ENCODE measurements at places on chromosomes 7 and 10.
A peak's percentile ranks its signal among the peaks of the same experiment; 100 is the strongest.

GRCh38 chr7:315516-316265, 25.7 kb downstream of the FOXL3 start:
- no peak for DNase-seq

GRCh38 chr7:149642589-149642988, 130.8 kb downstream of the ZNF467 start:
- DNase-seq = no peak

- DNase-seq = peak; percentile 32
These were observed 639 bp downstream of the TSPAN13 start for GRCh38 chr7:16753932-16754855.

DNA sequence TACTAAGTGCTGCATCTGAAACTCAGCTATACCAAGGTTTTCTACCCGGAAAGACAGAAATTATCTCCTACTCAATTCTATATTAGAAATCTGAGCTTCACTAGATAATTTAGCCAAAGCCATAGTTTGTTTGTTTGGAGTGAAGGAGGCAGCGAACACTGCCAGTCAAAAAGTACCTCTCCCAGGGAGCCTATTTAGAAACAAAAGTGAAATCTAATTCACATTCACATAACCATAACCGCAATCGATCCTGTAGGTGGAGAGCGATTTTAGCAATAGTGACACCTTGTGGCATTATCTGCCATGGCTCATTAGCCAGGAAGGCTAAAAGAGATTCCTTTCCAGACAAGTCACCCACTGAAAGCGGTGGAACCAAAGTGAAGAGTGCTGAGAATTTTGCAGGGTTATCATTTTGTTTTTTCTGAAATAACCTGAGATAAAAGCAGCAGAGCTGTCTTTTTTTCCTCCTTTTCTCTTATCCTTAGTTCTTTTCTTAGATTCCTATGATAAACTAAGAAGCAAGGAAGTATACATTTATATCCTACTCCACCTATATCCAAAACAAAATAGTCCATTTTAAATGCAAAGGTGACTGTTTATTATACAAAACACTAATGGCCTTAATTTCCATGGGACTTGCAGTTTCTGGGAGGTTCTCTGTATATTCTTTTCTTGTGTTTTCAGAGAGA, 83.7 kb upstream of the BET1 start:
- peak; percentile 89 for DNase-seq

DNA sequence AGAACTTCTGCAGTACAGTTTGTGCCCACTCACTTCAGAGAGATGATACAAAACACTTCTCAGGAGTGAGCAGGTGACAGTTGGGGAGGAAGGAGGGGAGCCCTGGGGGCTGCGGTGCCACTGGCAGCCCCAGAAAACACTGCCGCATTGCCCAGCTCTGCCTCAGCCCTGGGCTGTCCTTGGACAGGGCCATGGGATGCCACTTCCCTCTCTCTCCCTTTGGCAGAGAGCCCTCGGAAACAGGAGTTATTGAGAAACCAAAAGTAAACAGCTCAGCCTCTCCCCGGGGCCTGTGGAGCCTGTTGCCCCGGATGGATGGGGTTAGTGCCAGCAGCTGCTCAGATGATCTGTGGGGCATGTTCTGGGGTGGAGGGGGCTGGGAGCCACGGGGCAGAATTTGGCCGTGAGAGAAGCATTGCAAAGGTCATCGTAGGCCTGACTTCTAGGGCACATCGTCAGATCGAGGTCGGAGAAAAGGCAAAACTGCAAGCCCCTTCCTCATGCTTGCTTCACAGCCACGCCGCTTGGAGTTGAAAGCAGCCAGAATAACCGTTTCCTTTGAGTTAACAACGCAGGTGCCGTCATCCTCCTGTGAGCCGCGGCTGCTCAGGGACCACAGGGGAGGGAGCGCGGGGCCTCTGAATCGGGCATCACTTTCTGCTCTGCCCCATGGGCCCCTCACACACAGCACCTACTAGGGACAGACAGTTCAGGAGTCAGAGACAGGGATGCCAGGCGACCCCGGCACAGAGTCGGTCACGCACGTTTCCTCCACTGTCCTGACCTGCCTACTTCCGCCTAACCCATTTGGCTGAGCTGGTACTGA, 256.4 kb downstream of the CAMK1D start:
- DNase-seq = no peak

- no peak for DNase-seq
These were observed 73.9 kb downstream of the AMZ1 start for GRCh38 chr7:2761801-2762497.

DNA sequence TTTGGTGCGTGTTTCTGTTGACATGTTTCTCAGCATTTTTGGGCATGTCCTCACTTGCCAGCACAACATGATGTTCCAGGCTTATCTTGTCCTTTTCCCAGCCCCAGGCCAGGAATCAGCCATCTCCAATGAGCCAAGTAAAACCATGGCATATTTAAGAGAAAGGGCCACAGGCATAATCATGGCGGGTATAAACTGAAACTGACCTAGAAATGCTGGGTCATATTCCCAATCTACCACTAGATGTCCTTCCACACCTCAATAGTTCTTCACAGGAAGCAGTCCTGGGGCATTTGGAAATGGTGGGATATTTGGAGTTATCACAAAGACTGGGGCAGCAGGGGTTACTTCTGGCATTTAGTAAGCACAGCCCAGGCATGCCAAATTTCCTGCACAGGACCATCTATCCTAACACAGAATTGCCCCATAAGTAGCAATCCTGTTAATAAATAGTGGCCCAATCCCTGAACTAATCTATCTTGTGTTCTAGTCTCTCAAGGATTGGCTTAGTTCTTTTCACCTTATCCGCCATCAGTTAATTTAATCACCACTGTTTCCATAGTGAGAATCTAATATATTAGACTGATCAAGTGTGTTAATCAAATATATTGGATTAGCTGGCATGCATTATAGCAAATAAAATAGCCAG, 101.6 kb downstream of the NPSR1 start:
- DNase-seq = peak; percentile 80

GRCh38 chr10:4981722-4982471, 18.7 kb downstream of the AKR1C1 start:
- peak; percentile 30 for DNase-seq

DNA sequence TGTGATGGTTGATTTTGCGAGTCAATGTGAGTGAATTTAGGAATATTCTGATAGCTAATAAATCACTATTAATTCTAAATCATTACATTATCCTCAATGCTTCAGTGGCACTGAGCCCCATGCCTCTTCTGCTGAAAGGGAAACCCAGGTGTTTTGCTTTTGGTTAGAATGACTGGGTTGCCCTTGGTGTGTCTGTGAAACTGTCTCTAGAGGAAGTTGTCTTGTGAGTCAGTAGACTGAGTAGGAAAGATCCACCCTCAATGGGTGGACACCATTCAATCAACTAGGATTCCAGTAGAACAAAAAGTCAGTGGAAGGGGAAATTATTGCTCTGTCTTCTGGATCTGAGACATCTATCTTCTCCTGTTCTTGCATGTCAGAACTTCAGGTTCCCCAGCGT, 472.4 kb downstream of the ANKRD7 start:
- no peak for DNase-seq

GRCh38 chr10:86821388-86821999, 65.1 kb downstream of the BMPR1A start:
- no peak for DNase-seq

- DNase-seq = no peak
These were observed 255.3 kb downstream of the HGF start for GRCh38 chr7:81514546-81514945.

GRCh38 chr7:107503687-107504086, 33.8 kb downstream of the GPR22 start:
- DNase-seq = no peak

- no peak for DNase-seq
These were observed 9.4 kb downstream of the TSPAN15 start for GRCh38 chr10:69460576-69461242.

DNA sequence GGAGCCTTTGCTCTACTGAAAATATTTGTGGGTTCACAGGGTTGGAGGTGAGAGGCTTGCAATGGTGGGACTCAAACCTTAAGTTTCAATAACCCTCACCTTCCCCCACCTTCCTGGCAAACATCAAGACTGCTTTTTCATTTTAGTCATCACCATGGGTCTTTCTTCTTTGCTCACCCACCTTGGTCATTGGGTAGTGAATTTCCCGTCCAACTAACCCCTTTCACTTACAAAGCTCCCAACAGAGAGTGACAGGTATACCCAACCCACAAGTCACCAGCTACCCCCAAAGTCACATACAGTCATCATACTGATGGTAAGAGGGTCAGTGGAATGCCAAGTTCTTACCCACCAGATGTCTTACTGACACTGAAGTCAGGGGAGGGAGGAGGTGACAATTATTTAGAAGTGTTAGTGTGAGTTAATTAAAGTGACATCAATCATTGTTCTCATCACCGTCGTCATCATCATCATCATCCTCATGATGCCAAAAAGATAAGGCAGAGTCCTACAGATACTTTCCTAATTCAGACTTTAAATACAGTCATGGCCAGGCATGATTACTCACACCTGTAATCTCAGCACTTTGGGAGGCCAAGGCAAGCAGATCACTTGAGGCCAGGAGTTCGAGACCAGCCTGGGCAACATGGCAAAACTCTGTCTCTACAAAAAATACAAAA, 49.0 kb downstream of the PIK3AP1 start:
- DNase-seq = no peak

GRCh38 chr7:138941545-138941944, 39.6 kb downstream of the KIAA1549 start:
- DNase-seq = no peak

DNA sequence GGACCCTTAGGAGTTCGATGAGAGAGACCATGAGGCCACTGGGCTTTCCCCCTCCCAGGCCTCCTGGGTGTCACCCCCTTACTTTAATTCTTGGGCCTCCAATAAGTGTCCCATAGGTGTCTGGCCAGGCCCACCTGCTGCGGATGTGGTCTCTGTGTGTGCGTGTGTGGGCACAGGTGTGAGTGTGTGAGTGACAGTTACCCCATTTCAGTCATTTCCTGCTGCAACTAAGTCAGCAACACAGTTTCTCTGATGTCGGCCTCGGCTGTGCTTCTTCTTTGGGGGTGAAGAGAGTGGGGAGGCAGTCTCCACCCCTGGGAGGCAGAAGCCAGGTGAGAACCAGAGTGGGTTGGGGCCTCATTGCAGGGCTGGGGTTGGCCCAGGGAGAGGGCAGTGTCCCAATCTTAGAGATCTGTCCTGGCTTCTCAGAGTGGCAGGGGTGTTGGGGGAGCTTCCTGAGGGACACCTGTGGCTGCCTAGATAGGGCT, 1.5 kb downstream of the PVRIG start:
- no peak for DNase-seq

DNA sequence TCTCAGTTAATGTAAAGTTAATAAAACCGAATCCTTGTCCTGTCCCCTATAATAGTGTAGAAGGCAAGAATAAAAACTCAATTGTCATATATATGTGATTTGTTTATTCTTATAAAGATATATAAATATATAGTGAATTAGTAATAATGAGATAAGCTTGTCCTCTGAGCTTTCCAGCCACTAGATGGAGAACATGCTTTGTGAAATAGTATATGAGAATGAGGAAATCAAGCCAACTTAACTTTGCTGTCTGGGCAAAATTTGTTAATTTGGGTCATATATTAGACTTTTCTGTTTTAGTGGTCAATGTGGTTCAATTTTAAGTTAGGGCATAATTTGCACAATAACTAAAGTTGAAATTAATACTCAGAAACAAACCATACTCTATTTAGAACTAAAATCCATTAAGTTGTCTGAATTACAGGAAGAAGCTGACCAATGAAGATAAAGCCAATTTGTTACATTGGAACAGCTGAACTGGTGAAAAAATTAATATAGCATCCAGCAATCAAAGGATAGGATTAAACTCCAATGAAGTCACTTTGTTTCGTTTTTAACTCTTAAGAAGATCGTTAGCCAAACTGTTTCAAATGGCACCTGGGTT, 595.0 kb downstream of the ARL4A start:
- peak; percentile 71 for DNase-seq

DNA sequence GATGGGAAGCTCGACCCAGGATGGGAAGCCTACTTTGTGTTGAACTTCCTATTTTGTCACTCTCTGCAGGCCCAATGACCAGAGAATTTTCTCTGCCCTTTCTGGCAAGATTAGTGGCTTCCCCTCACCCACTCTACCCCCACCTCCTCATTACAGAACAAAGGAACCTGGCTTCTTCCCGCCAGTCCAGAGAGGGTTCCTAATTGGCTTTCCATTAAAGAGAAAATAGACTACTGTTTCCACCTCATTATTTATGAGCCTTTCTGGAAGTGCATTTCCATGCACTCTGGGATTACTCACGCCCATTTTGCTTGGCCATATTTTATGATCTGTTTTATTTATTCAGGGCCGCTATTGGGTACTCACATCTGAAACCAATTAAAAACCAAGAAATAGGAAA, 94.9 kb upstream of the TCF7L2 start:
- no peak for DNase-seq

DNA sequence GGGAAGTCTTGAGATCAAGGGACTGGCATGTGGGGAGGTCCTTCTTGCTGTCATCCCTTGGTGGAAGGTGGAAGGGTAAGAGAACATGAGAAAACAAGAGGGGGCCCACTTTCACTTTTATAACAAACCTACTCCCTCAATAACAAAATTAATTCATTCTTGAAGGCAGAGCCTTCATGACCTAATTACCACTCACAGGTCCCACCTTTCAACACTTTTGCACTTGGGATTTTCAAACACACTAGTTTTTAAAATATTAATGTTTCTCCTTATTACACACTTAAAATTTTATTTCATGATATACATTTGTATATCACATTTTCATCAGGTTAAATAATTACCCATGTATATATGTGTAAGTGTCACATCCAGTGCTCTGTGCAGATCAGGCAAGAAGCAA, 2.0 kb downstream of the ST7 start:
- DNase-seq = no peak

DNA sequence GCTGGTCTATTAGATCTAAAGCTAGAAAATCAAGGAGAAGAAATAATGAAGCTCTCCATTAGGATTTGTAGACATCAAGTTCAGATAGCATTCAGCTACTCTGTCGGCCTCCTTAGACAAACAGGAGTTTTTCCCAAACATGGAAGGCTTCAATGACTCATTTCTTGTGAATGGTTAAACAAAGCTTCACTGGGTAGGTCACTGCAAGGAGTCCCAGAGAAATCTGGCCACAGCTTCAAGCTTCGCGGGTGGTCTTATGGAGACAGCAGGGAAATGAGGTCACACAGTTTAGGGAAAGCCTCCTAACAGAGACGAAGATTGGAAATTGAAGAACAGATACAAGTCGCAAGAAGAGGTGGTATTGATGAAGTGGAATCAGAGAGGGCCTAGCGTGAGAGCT, 22.6 kb upstream of the LRRC72 start:
- DNase-seq = no peak

Data from SK-MEL-5 (cell line).